ENCODE measurements at places on chromosomes 6 and 20. TPM values are rescaled to one million over a fixed set of nuclear protein-coding genes. Genes with fewer than 3 reads are reported as not detected.

DNA sequence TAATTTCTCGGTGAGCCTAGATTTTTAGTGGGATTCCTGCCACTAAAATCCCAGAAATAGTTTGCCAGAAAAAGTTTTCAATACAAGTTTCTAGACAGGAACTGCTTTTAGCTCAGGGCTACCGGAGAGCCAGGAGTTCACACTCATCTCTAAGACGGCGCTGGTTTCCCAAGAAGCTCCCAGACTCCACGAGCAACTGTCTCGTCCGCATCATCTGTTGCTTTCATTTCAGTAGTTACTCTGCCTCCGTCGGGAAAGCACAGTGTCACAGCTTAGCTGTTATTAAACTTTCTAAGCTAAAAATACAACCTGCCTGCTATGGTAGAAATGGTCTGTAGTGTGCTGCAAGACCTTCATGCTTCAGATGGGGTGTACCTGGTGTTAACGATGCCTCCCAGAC lies 197.3 kb upstream of the SNX9 start:
- no peak overlapping the region for H3K27ac ChIP-seq
- no peak overlapping the region for H3K4me3 ChIP-seq
- H3K27me3 ChIP-seq, result no peaks in the 10 kb centered on the region
- no peak for DNase-seq
- H3K4me1 ChIP-seq, result peaks cover 14% of the 10 kb centered on the region

DNA sequence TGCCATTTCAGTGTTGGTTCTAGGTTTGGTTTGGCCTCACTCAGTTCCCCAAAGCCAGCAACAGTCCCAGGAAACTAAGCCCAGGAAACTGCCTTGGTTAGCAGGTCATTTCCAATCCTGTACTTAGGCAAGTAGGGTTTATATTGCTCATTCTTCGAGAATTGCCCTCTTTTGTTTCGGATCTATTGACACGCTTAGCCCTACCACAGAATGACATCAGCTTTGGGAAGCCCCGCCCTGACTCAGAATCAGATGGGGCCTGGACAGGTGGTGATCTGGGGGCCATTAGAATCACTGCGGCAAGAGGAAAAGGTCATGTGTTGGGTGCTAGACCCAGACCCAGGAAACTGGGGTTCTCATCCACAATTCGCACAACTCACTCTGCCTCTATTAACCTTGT lies 578.2 kb downstream of the QKI start:
- H3K27me3 ChIP-seq, result no peaks in the 10 kb centered on the region
- H3K4me3 ChIP-seq, result no peak overlapping the region
- no peak for DNase-seq
- no peak overlapping the region for H3K27ac ChIP-seq
- no peaks in the 10 kb centered on the region for H3K36me3 ChIP-seq

DNA sequence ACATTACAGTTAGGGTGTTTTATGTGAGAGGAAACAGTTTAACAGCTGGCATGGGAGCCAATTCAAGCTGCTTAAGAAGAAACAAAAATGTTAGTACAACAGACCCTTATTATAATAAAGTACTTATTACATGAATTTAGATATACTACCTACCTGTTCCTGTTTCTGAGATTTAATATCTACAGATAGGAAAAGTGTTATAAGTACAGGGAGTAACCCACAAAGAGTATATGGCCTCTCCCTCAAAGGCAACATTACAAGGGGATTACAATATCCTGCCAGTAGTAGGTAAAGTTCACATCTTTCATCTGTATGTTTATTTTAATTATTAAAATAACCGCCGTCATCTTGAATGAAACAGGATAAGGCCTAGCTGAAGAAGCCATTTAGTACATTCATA lies 1.8 kb upstream of the ME1 start:
- no peak overlapping the region for H3K27ac ChIP-seq
- DNase-seq, result no peak
- H3K4me3 ChIP-seq, result peak overlapping the region; percentile 83

DNA sequence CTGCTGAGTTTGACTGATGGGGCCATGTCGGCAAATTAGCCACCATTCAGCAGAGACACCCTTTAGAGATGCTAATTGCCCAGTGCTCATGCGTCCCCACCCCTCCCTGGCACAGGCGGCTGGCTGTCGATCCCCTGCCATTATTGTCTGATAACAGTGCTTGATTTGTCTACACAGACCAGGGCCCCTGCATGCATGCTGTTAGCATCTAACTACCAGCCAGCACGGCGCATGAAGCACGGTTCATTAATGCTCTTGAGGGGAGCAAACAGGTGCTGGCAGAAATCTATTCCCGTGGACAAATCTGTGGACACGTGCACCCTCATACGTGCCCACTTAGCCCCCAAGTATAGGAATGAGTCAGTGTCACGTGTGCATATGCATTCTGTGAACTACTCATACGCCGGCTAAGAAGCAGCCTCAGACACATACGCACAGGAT lies 32.2 kb downstream of the KCNB1 start:
- no peaks in the 10 kb centered on the region for H3K36me3 ChIP-seq
- no peak overlapping the region for H3K4me3 ChIP-seq

Gene ULBP1
- total RNA-seq, result 0.11 TPM
